ENCODE measurements at places on chromosomes 11 and 22. TPM values are rescaled to one million over a fixed set of nuclear protein-coding genes. Genes with fewer than 3 reads are reported as not detected.

- H3K4me1 ChIP-seq: peaks cover 18% of the 10 kb centered on the region
- peak overlapping the region; percentile 76 for H3K4me3 ChIP-seq
- H3K27me3 ChIP-seq: no peaks in the 10 kb centered on the region
These were observed 606 bp downstream of the RASSF7 start for GRCh38 chr11:561148-562003.

The PHLDA2 gene
- total RNA-seq: 2.1 TPM

DNA sequence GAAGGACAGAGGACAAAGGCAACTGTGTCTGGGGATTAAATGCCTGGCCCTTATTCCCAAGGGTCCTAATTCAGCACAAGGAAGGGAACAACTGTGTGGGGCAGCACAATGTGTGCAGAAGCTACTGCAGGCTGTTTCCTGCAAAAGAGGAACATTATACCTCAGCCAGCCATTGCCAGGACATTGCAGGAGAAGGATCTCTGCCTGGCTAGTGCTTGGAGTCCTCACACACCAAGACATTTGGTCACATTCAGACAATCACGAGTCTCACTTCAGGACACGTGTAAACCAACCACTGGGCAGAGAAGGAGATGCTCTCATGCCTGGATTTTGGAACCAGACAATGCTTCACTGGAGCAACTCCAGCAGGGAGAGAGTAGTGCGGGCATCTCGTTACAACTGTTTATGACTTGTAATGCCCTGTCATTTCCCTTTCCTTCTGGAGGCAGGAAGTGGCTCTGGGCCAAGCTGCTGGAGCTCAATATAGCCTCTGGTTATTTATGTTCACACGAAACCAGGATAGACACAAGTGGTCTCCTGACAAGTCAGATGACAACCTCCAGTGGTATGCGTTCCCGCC, 23.9 kb upstream of the ZC3H12C start:
- no peak overlapping the region for H3K4me3 ChIP-seq
- peaks cover 3% of the 10 kb centered on the region for H3K27me3 ChIP-seq
- no peak for DNase-seq
- H3K27ac ChIP-seq: no peak overlapping the region
- no peaks in the 10 kb centered on the region for H3K4me1 ChIP-seq

- peaks cover 15% of the 10 kb centered on the region for H3K36me3 ChIP-seq
- peaks cover 24% of the 10 kb centered on the region for H3K4me1 ChIP-seq
- peak overlapping the region; percentile 83 for H3K27ac ChIP-seq
- peak overlapping the region; percentile 93 for H3K4me3 ChIP-seq
These were observed 1.4 kb downstream of the PSMA1 start for GRCh38 chr11:14518820-14519219.

GRCh38 chr22:35352214-35353111, 28.4 kb upstream of the HMOX1 start:
- no peak overlapping the region for H3K4me3 ChIP-seq
- peaks cover 16% of the 10 kb centered on the region for H3K4me1 ChIP-seq
- H3K27ac ChIP-seq: no peak overlapping the region

- DNase-seq: no peak
- H3K27me3 ChIP-seq: no peaks in the 10 kb centered on the region
- H3K36me3 ChIP-seq: no peaks in the 10 kb centered on the region
- no peak overlapping the region for H3K4me3 ChIP-seq
- no peak overlapping the region for H3K27ac ChIP-seq
- no peaks in the 10 kb centered on the region for H3K4me1 ChIP-seq
These were observed 47.5 kb upstream of the LRRC55 start for GRCh38 chr11:57134284-57134683.

DNA sequence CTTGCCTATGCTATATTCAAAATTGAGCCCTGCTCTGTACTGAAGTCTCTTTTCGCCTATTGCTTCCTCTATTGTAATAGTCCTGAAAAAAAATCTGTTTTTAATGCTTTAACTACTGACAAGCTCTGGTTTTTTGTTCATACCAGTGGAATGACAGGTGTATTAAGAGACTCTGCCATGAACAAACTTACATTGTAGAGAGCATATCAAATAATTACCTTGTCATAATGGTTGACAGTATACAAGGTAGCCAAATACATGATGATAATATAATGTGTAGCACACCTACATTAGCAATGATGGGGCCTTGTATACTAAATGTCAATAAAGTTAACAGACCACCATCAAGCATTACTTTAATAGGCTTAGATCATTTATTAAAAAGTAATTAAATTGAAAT, 175.0 kb downstream of the DYNC2H1 start:
- H3K36me3 ChIP-seq: no peaks in the 10 kb centered on the region
- no peak overlapping the region for H3K4me3 ChIP-seq
- DNase-seq: no peak
- no peaks in the 10 kb centered on the region for H3K4me1 ChIP-seq

The PHETA2 gene
- total RNA-seq: 3.1 TPM

DNA sequence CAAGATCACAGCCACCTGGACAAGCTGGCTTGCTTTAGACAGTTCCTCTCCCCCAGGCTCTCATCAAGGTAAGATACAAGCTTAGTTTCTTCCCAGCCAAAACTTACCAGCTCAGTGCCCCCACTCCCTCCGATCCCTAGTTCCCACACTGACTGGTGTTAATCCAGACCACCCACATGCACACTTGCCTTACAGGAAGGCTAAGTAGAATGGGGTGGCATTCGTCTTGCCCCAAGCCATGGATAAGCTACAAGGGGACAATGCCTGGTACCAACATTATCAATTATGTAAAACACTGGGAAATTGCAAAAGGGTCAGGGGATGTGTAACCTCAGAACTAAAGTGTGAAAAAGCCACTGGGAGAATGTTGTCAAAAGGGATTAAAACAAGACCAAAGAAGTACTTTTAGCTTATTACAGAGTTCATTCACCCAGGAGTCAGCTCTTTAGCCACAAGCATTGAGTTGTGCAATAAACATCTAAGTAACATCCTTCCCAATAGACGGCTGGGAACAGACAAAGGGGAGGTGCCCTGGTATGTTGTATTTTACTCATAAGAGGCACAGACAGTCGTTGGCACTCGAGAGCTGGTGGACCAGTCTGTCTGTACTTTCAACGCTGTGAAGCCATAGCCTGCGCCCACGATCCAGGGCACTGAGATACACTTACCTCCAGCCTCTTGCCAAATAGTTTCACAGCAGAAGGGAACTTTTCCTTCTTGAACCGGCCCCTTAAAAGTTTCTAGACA, 1.1 kb downstream of the DHCR7 start:
- peaks cover 33% of the 10 kb centered on the region for H3K4me1 ChIP-seq
- H3K4me3 ChIP-seq: peak overlapping the region; percentile 90
- no peaks in the 10 kb centered on the region for H3K36me3 ChIP-seq
- peak overlapping the region; percentile 83 for H3K27ac ChIP-seq

GRCh38 chr11:123654566-123655081, at the start of gene SCN3B:
SCN3B (minus strand) TSS chr11:123654624; CDS start chr11:123653801, 823 bp downstream.
- H3K4me1 ChIP-seq: peaks cover 9% of the 10 kb centered on the region
- no peak within 1 kb of the TSS for H3K4me3 ChIP-seq
- no peak within 1 kb of the TSS for H3K27ac ChIP-seq
- H3K36me3 ChIP-seq: no peaks in the 10 kb centered on the region
- H3K27me3 ChIP-seq: peaks cover 20% of the 10 kb centered on the region

- peak overlapping the region; percentile 12 for H3K4me3 ChIP-seq
- no peaks in the 10 kb centered on the region for H3K36me3 ChIP-seq
- no peaks in the 10 kb centered on the region for H3K27me3 ChIP-seq
These were observed 997 bp downstream of the DEAF1 start for GRCh38 chr11:693887-694562.

- no peaks in the 10 kb centered on the region for H3K36me3 ChIP-seq
- H3K4me1 ChIP-seq: no peaks in the 10 kb centered on the region
- no peak overlapping the region for H3K4me3 ChIP-seq
- no peak for DNase-seq
These were observed 10.5 kb downstream of the SYNGR1 start for GRCh38 chr22:39360242-39360641.
